ENCODE measurements at places on chromosomes 3 and 15. TPM values are rescaled to one million over a fixed set of nuclear protein-coding genes. Genes with fewer than 3 reads are reported as not detected.

Gene NPAP1
- total RNA-seq: not detected

Gene ADAMTS17
- total RNA-seq: 93.0 TPM

DNA sequence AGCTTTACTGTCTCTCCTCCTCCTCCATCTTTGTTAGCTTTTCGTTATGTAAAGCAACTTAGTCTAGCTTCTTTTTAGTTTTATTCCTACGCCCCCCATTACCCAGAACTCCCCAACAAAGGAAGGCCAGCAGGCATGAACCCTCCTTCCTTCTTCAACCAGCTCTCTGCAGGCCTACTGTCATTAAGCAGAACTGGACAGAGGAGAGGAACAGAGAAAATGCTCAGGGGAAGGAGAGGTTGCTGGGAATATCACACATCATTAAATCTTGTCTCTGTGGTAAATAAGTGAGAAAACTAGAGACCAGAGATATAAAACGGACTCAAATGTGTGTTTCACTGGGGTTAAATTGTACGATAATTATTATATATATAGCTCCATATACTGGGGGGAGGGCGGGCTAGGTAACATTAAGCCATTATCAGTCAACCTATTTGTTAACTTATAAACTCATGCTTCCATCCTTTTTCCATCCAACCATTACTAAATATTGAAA is 19.3 kb upstream of the SLC28A1 start:
- peaks cover 100% of the 10 kb centered on the region for H3K36me3 ChIP-seq
- no peak for DNase-seq
- H3K4me3 ChIP-seq: no peak overlapping the region
- no peaks in the 10 kb centered on the region for H3K27me3 ChIP-seq
- H3K4me1 ChIP-seq: peaks cover 5% of the 10 kb centered on the region

GRCh38 chr15:85813234-85813633 is 18.5 kb upstream of the KLHL25 start:
- no peaks in the 10 kb centered on the region for H3K36me3 ChIP-seq
- H3K4me3 ChIP-seq: no peak overlapping the region
- H3K27ac ChIP-seq: no peak overlapping the region
- H3K27me3 ChIP-seq: no peaks in the 10 kb centered on the region
- no peaks in the 10 kb centered on the region for H3K4me1 ChIP-seq

DNA sequence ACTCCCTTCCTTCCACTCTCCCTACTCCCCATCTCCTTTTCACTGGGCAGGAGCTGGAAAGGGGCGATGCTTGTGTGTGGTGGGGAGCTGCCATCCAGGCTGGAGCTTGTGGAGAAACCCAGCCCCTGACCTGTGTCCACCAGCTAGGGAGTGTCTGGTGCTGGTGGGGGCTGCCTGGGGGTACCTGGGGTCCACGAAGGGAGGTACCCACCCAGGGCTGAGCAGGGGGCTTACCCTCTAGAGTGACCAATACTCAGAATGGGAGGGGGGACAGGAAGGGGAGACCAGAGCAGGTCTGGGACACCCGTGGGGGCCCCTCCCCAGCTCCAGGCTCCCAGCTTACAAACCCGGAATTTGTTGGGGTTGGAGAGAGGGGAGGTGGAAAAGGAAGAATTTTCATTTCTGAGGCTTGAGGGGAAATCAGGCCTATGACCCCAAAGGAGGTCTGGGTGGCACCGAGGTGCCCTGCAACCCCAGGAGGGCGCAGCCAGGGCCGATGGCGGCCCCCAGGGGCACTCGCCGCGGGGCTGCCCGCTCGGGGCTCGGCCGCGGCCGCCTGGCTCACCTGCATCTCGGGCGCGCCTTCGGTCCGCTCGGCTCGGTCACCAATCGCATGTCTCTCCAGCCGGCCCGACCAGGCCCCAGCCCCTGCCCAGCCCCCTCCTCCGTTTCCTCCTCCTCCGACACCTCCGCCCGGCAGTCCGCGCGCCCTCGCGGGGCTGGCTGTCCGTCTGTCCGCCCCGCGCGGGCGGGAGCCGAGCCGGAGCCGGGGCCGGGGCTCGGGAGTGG is 773 bp downstream of the LINGO1 start:
- H3K27me3 ChIP-seq: peaks cover 60% of the 10 kb centered on the region
- no peak overlapping the region for H3K27ac ChIP-seq
- H3K36me3 ChIP-seq: no peaks in the 10 kb centered on the region
- no peak for DNase-seq

Gene SEMA5B
- total RNA-seq: 1.1 TPM

DNA sequence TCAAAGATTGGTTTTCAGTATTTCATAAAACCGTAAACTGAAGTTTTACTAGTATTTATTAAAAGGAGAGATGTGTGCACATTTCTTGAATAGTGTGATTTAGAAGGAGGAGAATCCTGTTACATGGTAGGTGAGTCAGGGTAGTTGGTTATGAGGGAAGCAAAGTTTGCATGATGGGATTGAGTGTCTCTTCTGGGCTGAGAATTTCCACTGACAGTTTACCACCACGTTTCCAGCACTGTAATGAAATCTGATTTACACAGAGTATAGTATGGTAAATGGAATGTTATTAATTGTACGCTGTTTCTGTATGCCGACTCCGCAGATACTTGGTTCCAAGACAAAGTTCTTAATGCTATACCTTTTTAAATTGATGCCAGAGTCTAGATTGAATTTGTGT is 1.6 kb downstream of the NECTIN3 start:
- H3K36me3 ChIP-seq: no peaks in the 10 kb centered on the region
- no peaks in the 10 kb centered on the region for H3K27me3 ChIP-seq
- no peak for DNase-seq
- no peaks in the 10 kb centered on the region for H3K4me1 ChIP-seq

Gene BFSP2
- not detected for total RNA-seq

- no peaks in the 10 kb centered on the region for H3K27me3 ChIP-seq
- no peak overlapping the region for H3K27ac ChIP-seq
- H3K4me3 ChIP-seq: no peak overlapping the region
Measured at GRCh38 chr15:91833056-91833455, 20.5 kb upstream of the SLCO3A1 start.

Gene GHRL
- total RNA-seq: not detected

DNA sequence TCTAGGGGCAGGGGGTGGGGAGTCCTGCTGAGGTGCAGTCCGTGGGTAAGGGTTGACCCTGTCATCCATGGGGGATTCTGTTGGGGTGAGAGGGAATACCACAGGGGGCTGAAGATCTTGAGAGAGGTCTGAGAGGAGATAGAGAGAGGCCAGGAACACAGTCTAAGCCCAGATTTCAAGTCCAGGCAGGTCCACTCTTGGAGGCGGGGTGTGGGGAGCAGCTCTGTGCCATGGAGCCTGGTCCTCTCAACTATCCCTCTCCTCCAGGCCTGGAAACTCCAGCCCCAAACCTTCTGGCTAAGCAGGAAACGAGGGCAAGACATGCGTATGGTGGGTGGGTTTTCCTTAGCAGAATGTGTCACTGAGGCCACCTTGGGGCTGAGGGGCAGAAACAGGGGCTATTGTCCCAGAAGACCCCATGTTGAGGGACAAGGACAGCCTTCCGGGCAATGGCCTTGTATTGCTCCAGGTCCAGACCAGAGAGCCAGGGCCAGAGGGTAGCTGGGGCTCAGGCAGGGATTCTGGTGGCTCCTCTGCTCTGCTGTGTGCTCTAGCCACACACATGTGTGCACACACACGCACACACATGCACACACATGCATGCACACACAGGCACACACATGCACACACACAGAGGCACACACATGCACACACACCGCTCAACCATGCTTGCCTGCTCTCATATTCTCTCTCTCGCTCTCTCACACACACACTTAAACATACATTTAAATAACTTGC is 48.6 kb upstream of the MAGEF1 start:
- H3K27me3 ChIP-seq: no peaks in the 10 kb centered on the region
- no peak overlapping the region for H3K4me3 ChIP-seq
- DNase-seq: no peak

DNA sequence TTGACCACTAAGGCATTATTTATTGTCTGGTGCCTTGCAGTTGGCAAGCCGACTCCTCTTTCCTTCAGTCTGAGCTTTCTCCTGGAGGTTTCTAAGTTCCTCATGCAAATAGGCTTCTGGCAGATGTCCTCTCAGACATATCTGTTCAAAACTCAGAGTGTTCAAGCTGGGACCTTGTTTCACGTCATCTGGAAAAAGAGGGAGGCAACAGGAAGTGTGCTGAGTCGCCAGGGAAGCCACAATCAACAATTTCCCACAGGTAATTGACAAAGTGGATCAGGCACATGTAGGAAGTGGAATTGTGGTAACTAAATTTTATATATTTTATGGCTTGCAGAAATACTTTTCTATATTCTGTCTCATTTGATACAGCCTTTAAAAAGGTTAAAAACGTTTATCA is 14.6 kb downstream of the SCG5 start:
- no peak for DNase-seq
- H3K27ac ChIP-seq: no peak overlapping the region
- no peaks in the 10 kb centered on the region for H3K27me3 ChIP-seq
- H3K4me3 ChIP-seq: no peak overlapping the region

Gene CDAN1
- total RNA-seq: 3.7 TPM

Gene PARP15
- total RNA-seq: 0.90 TPM

Gene NCK1
- total RNA-seq: 28.5 TPM

Gene VPS39
- total RNA-seq: 37.3 TPM

All from psoas muscle (tissue), 8 donors.